Cortex of kidney (tissue), 1 donor: ENCODE measurements at places on chromosomes 7 and 10.

DNA sequence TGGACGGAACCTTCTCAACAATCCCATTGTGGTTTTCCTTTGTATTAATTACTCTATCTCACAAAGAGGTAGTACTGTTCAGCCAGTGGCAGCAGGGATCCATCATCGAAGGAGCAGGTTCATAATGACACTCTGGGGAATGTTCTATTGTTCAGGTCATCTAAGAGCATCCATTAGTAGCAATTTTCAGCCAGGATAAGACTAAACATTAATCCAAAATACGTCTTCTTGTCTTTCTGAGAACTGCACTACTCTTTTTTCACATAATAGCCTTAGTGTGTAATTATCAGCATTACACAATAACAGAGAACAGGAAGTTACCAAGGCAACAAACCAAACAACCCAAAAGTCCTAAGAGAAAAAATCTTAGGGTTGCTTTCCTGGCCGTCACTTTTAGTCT, 259.5 kb upstream of the VWC2 start:
- DNase-seq: no peak

GRCh38 chr10:126504761-126505112, 116.5 kb upstream of the ADAM12 start:
- DNase-seq: no peak

DNA sequence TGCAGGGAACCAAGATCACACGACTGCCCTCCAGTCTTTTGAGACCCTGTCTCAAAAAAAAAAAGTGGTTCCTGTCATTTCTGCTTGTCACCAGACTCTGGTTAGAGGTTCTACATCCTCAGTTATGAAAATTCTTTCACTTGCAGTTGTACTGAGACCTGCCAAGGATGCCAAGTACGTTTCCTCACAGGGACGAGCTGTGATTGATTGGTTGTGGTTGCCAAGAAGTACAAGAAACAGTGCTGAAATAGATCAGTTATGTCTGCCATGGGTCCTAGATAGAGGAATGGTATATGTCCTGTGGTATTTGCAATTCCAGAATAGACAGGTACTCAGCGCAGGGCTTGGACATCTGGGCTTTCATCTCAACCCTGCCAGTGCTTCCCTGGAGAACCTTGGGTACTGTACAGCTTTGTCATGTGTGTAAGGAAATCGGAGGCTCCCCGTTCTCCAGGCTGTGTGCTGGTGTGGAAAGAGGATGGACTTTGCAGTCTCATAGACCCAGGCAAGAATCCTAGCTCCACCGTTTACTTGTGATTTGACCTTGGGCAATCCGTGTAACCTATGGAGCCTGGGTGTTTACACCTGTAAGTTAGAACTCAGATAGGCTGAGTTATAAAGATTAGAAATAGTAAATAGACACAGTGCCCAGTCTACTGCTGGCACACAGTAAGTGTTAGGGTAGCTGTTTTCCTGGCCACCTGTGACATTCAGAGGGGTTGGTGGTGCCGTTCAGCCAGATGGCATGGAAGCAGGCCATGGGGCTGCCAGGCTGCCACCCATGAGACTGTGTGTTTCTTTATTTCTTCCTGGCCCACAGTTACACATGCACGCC, 53.0 kb downstream of the COL13A1 start:
- no peak for DNase-seq

GRCh38 chr7:128963327-128963757, 25.6 kb downstream of the IRF5 start:
- no peak for DNase-seq

GRCh38 chr7:35519971-35520809, 174.7 kb downstream of the HERPUD2 start:
- DNase-seq: no peak
